ENCODE measurements at places on chromosomes 3 and 15.

GRCh38 chr15:78718837-78719236 lies 77.8 kb upstream of the CHRNB4 start:
- no peak for DNase-seq

GRCh38 chr3:49007771-49008528 lies 759 bp downstream of the WDR6 start:
- DNase-seq: peak; percentile 62

- DNase-seq: no peak
Observed at GRCh38 chr3:189508784-189509501, 122.2 kb upstream of the TP63 start.

GRCh38 chr3:134709076-134709475 lies 58.3 kb upstream of the KY start:
- DNase-seq: no peak

DNA sequence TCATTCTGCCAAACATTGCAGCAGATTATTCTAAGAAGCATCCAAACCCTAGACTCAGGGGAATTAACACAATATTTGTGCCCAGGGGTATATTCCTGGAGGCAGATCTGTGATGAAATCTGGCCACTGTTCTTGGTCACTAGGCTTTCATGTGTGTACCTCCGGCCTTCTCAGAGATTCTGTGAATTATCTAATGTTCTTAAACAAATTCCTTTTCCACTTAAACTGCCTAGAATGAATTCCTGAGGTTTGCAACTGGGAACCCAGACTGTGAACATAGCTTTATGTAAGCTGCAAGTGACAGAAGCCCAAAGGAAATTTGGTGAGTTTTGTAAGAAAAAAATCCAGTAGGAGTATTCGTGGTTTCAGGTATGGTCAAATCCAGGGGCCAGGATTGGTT lies 20.7 kb upstream of the CTNNB1 start:
- DNase-seq: no peak

DNA sequence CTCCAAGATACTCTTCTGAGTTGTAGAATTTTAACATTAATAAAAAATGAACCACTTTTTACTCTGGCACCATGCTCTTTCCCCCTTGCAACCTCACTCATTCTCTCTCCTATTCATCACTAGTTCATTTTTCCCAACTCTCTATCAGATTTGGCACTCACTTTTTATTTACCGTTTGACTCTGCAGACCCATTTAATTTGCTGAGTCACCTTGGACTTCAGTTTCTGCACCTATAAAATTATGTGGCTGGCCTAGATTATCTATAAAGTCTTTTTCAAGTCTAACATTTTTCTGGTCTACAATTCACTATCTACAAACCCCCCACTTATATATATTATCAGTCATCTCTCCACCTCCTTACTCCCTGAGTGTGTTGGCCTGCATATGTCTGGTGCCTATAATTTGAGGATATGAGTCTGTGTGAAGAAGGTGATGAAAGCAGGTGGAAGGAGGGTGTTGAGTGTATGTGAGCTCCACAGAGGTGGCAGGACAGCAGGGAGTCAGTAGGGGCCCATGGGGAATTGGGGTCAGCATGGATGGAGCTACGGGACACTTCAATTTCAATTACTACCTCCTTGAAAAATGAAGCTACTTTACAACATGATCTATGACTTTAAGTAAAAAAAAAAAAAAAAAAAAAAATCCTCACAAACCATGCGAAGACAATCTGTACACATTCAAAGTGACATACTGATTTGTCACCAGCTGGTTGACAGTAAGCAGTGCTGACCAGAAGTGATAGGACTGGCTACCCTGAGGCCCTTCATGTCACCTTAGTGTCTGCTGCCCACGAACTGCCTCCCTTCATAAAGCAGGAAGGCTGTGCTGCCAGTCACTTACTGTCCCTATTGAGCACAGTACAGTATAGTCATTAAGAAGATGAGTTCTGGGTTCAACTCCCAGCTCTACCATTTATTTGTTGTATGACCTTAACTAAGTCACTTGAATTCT lies 334.2 kb upstream of the IL12A start:
- no peak for DNase-seq

DNA sequence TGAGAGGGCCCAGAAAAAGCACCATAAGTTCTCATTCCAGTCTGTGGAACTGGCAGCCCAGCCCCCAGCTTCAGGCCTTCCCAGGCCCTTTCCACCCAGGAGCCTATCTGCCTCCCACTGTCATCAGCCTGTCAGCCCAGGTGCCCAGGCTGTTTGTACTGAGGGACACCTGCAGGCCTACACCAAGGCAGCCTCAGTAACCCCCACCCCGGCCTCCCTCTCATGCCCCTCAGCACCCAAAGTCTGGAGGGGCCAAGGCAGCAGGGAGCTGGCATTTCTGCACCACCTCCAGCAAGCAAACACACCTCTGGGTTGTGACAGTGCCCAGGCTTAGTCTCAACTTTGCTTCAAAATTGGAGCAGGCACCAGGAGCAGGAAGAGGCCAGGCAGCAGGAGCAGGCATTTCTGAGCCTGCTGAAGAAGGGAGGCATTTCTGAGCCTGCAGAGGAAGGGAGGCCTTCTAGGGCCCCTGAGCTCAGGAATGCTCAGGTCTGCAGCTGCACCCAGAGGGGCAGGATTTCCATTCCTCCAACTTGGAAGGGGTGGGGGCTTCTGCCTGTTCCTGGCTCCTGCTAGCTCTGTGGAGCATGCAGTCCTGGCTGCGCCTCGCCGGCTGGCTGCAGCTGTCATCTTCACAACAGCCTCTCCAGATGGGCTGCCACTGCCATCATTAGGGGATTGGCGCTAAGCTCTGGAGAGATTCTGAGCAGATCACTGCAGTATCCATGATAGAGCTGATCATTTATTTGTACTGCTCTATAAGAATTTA lies 396.1 kb downstream of the UNC13C start:
- DNase-seq: no peak

- peak; percentile 26 for DNase-seq
Observed at GRCh38 chr3:129560269-129560787, 17.4 kb downstream of the H1-8 start.

GRCh38 chr3:4750306-4750968 lies 228.8 kb upstream of the BHLHE40 start:
- no peak for DNase-seq

- no peak for DNase-seq
Observed at GRCh38 chr15:34684351-34684750, 70.4 kb downstream of the GJD2 start.

DNA sequence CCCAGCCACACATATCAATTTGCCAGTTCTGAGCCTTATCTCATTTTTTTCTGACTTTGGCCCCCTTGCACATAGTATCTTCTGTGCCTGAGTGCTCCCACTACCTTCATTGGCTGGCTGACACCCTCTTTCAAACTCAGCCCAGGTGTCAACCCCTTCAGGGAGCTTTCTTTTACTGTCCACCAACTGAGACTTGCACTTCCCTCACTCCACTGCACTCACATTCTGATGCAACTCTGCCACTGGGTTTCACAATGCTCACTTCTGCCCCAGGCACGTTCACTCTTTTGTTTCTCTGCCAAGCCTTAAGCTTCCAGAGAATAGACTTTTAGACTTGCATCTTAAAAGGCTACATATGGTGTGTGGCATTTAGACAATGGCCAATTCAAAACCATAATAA lies 101.5 kb upstream of the CBLB start:
- DNase-seq: peak; percentile 43

DNA sequence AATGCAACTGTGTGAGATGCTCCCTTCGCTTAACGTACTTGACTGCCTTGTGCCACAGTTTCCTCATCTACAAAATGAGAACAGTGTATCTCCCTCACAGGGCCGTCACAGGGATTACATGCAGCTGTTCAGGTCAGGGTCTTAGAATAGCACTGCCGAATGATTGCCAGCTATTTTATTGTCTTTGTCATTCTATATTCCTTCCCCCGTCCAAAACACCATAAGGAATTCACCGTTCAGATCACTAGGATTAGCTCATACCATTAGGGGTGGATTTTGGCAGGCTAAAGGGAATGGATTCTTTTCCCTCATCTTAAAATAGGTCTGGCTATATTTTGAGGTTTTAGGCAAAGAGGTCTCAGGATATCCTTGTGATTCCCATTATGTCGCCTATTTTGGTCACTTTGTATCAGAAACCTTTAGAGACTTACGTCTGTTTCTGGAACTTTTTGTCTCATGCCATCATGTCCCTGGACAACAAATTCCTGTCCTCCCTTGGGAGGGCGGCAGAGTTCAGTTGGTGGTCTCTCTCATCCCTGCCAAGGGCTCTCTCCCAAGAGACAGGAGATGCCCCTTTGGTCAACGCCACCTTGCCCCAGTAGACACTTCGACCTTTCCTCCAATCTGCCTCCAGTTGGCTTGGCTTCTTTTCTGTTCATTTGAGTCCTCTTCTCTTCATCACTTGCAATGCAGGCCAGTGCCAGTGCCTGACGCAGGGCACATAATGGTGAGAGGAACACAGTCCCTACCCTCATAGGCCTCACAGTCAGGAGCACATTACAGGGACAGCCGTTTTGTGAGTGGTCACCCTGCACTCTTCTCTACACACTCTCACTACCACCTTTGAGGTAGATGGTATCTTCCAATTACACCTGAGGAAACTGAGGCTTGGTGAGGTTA lies 171.6 kb upstream of the BHLHE40 start:
- DNase-seq: no peak

- DNase-seq: no peak
Observed at GRCh38 chr15:95407534-95407933, 923.0 kb upstream of the NR2F2 start.

GRCh38 chr3:32817558-32818228 lies at the start of gene TRIM71:
TRIM71 (plus strand) TSS chr3:32817997; CDS start chr3:32818081, 84 bp downstream.
- no peak for DNase-seq

DNA sequence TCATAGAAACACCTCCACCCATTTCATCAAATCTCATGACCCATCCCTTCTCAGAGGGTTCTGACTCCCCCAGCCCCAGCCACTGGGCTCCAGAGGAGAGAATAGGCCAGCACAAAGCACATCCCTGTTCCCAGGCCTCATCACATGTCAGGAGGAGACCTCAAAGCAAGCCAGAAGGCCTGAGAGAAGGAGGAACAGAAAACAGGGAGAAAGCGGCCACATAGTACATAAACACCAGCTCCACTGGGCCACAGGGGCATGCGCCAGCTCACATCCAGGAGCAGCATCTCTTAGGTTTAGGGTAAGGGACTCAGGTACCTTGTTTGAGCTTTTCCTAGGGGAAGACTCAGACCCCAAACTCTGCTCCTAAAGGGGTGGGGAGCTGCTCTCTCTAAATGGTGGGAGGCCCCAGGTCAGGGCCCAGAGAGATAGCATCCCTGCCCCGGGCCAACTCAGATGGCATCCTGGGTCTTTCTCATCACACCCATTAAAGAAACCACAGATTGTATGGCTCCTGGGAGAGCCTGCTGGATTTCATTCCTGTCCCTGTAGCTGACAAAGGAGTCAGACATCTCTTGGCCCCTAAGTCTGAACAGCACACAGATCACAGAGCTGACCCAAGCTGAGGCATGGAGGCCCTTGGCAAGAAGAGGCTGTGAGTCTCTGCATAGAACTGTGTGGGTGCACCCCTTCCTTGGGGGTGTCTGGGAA lies 2.5 kb downstream of the SHF start:
- DNase-seq: no peak

DNA sequence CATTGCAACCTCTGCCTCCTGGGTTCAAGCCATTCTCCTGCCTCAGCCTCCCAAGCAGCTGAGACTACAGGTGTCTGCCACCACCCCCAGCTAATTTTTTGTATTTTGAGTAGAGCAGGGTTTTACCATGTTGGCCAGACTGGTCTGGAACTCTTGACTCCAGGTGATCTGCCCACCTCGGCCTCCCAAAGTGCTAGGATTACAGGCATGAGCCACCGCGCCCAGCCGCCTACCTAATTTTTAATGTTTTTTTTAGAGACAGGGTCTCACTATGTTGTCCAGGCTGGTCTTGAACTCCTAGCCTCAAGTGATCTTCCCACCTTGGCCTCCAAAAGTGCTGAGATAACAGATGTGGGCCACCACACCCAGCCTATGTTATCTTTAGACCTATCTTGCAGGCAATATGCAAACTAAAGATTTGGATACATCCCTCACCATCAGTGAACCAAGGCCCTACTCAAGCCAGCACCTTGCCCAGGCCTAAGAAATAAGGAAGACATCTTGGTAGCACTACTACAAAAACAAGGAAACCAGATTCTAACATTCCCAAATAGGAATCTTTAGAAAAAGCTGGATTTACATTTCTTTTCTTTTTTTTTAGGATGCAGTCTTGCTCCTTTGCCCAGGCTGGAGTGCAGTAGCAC lies 6.3 kb upstream of the GMPPB start:
- no peak for DNase-seq

DNA sequence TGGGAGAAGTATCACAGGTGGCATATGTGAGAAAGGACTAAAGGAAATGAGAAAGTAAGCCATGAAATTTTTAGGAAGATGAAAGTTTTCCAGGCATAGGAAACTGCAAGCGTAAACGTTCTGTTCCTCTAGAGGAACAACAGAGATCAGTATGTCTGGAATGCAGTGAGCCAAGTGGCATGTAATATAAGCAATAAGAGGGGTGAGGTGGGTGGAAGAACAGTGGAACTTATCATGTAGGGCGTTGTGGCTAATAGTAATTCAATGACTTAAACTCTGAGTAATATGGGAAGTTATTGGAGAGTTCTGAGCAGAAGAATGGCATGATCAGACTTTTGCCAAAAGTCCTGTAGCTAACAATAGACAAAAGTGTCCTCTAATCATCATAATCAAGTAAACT lies 902.9 kb downstream of the EPHA3 start:
- no peak for DNase-seq

DNA sequence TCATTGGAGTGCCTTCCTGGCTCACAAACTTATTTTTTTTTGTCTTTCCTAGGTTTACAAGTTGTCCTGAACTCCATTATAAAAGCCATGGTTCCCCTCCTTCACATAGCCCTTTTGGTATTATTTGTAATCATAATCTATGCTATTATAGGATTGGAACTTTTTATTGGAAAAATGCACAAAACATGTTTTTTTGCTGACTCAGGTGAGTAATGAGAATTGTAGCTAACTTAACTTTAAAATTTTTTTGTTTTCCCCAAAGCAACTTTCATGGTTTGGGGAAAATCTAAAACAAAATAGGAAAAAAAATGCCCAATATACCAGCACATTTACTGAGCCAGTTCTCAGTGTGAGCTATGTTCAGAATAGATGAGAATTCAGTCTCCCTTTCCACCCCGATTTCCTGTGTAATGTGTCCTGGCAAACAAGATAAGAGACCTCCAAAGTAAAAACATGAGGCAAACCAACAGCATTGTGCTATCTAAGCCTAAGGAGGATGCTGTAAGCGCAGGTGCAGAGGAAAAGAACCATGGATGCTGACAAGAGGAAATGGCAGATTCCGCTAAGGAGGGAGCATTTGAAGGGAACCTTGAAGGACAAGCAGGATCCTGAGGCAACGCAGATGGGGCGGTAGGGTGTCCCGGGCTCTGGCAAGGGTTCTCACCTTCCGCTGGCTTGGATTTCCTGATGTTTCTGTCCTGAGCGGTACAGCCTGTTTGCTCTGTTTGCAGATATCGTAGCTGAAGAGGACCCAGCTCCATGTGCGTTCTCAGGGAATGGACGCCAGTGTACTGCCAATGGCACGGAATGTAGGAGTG lies 171.4 kb downstream of the CACNA1D start:
- no peak for DNase-seq

DNA sequence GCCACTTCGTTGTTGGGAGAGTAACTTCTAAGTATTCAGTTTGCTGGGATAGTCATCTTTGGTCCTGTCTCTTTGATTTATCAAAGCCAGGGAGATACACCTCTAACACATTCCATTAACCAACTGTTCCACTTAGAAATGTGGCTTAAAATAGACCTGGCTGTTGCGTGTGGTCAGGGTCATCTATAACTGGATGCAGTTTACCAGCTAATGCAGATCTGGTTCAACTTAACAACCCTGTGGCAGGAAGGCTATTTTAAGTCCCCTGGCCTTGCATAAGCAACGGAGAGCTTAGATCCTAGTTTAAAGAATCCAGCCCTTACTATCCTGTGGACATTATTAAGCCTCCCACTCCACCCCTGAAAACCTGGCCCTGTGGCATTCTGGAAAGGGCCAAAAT lies 28.1 kb upstream of the CAPN3 start:
- DNase-seq: no peak
